NCI-H748 treated with DMSO at 0.1 percent for 48 hours (cell line): ENCODE measurements at places on chromosomes 13 and 19.

DNA sequence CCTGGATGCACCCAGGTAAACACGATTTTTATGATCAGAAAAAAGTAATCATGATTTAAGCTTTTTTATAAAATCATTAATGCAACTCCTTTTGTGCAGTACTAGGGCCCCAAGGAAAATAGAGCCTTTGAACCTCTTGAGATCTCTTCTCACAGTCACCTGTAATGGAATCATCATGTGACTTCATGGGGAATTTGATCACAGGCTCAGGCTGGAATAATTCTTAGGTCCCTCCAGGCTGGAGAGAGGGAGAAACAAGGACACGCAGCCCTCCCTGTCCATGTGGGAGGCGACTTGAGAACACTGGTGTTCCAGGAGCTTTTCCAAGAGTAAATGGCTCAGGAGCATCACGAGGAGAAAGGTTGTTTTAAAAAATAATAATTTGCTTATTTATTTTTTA, 156.1 kb downstream of the NUFIP1 start:
- no peak for DNase-seq

DNA sequence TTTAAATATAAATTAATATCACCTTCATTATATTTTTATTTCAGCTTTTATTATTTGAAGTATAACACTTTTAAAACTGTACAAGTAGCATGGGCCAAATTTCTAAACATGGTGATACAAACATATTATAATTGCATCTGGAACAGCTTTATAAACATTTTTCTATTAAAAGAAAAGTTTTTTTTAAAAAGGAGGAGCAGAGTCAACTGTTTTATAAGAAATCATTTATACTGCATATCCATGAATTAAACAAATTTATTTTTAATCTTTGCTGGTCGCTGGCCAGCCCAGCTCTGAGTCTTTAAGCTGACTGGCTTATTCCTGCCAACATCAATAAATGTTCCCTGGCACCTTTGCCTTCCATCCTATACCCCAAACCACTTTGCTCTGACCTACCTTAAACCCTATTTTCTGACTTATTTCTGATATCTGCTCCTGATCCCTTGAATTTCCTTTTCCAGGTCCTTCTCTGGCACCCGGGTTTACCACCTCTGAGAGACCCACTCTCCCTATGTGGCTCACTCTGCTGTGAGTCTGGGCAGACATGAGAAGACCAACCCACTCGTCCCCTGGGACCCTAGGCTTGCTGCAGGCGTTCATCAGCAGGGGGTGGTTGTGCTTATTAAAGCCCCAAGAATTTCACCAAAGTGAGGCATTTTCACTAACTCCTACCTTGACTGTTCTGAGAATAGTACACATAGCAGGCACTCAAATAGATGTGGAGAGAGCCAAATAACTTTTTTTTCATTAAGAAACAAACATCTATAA, 220.3 kb downstream of the KLF12 start:
- no peak for DNase-seq

GRCh38 chr19:18832306-18833140, 764 bp downstream of the UPF1 start:
- no peak for DNase-seq

- DNase-seq, result peak; percentile 89
Observed at GRCh38 chr13:27533155-27533643, 82.8 kb upstream of the MTIF3 start.

DNA sequence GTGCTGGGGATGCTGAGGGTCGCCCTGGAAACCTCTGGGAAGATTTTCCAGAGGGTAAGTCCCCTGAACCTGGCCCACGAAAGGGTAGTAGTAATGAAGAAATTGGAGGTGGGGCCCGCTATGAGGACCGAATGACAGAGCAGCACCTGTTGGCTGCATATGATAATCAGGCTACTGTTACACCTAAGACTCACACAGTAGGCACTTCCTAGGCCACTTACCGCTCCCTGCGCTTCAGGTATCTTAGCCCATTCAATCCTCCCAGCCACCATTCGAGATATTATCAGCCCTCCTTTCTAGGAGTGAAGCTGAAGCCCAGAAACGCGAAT, 4.3 kb upstream of the LRFN3 start:
- no peak for DNase-seq

DNA sequence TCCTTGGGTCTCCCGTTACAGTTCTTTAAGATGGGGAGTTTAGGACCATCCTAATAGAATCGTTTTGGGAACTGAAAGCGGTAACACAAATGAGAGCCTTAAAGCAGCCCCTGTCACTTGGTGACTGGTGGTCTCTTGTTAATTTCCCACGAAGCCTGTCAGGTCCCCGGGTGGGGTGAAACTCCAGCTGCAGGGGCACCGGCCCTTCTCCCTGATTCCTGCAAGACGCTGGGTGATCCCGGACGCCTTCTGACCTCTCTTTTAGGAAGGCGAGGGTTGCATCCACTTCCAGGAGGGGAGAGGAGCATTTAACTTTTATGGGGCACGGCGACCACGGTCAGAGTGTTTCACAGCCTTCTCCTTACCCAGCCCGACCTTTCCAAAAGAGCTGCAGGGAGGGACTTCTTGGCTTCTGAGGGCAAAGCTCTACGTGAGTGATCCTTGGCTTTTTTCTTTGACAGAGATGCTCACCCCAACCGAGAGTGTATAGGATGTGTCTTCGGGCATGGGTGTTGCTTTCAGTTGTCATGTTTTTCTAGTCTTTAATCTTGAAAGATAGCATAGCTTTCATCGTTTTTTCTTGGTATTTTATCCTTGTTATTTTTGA, 688 bp downstream of the ZNF225 start:
- DNase-seq, result no peak

- no peak for DNase-seq
Observed at GRCh38 chr13:44259045-44260027, 114.3 kb upstream of the SERP2 start.
